Fibroblast of skin of left biceps (primary cell): ENCODE measurements at places on chromosomes 13 and 19.

DNA sequence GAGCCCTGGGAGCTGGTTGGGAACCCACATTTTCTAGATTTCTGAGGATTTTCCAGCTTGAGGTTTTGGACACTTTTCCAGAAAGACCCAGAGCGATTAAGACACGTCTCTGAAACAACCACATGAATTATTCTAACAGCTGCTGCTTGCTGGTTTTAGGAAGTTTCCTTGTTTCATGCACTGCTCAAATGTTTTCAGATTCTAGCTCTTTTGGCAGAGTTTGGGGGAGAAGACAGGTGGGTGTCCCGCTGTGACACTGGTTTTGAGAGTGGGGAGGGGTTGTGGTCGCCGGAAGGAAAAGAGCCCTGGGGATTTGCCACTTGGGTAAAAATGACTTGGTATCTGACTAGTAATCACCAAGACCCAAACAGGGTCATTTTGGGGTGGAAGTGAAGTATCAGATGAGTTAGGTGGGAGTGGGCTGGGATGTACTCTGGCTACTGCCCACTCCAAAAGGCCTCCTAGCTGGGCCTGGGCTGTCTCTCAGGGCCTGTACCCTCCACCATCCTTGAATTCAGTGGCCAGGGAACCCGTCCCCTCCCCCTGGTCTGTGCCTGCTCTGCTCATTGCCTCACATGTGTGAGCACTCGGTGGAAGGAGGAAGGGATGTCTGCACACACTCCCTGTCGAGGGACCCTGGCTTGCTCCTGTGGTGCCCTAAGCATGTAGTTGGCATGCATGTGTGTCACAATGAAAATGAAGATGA is 13.2 kb downstream of the GATAD2A start:
- DNase-seq, result no peak

- no peak for DNase-seq
These were observed 1.9 kb downstream of the CBARP start for GRCh38 chr19:1235625-1236538.

DNA sequence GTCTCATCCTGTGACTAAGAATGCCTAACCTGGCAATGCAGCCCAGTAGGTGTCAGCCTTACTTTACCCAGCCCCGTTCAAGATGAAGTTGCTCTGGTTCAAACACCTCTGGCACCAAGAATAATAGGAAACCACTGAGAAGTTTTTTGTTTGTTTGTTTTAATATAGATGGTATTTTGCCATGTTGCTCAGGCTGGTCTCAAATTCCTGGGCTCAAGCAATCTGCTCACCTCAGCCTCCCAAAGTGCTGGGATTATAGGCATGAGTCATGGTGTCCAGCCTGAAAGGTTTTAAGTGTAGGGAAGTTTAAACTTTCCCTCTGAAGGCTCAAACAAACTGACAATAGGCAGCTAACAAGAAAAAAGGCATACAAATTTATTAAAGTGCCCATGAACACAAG is 51.2 kb upstream of the ABCC4 start:
- DNase-seq, result no peak

DNA sequence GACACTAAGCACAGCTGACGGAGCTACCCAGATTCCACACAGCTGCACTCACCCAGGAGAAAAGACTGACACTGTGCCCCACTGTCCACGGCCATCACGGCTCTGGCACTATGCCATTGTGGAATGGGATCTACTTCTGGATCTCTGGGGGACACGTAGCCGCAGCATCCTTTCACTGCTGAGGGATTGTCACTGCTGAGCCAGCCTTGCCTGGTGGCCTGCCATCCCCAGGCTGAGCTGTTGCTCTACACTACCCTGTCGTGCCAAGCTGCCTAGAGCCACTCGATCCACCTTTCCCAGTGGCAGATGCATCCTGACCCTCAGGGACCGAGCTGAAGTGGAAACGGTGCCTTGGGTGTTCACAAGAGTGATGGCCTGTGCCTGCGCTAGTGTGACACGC is 5.0 kb upstream of the LILRB5 start:
- no peak for DNase-seq

DNA sequence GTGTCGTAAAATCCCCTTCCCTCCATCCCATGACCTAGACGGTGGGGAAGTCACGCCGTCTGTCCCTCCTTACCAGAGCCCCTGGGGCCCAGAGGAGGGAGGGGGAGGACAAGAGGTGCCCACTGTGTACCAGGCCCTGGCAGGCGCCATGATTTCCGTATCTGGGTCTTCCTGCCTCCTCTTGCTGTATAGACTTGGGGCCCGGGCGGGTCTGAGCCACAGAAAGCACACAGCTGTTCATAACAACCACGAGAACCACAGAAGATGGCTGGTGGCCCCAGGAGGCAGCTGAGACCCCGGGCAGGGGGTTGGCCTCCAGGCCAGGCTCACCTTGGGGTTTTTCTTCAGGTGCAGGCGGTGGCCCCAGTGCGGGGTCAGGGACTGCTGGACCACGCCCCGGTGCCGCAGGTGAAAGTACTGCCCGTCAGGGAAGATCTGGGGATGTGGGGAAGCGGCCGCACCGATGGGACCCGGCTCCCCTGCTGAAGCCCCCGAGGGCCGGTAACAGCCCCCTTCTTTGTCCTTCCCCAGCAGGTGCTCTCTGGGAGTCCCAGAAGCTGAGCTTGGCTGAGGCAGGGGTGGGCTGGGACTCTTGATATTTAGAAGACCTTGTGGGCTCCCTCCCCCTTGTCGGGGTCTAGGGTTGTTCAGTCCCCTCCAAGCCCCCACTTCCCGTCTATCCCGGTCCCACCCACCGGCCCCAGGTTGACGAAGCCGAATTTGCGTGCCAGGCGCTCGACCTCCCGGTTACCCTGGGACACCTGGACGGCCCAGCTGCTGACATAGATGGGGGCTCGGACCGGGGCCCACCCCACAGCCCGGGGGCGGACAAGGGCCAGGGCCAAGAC is 463 bp downstream of the PCSK4 start:
- no peak for DNase-seq

- DNase-seq, result no peak
These were observed 48.1 kb downstream of the CRTC1 start for GRCh38 chr19:18731562-18732008.

DNA sequence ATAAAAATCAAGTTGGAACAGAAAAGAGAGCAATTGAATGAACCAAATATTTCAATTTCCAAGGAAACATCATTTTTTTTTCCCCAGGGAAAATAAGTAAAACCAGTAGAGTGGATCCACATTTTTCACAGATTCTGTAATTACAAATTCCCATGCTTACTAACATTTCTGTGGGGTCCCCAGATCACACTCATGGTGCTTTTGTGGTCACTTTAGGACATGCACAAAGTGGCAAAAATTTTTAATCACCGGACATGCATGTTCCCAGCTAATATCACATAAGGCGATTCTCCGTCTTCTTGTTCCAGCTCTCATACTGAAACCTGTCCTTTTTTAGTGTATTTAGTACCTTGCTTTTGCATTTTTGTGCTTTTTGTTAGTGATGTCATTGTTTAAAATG is 748.2 kb upstream of the SLITRK1 start:
- DNase-seq, result no peak

DNA sequence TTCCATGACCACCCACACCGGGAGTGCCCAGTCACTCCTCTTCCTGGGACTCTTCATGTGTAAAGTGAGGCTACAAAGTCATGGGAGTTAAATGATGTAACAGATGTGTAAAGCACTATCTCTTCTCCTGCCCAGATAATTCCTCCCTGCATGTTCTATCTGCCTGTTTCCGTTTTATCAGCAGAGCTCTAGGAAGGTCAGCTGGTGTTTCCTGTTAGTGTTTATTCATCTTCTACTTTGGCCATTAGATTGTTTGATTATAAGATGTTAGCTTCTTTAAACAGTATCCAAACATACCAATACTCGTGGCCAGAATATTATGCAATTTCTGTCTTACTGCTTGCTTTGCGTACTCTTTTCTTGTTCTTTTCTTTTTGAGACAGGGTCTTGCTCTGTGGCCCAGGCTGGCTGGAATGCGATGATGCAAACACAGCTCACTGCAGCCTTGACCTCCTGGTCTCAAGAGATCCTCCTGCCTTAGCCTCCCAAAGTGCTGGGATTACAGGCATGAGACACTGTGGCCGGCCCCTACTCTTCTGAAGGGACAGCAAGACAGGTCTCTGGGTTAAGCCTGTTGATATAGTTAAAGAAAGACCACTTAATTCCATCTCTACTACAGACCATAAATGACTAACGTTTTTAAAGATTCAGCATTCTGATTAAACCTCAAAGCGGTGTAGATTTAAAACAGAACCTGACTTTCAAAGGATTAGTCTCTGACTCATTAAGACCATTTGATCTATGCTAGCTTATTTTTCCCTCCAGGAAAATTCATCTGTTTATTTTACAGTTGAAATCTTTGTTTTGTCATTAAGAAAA is 97.4 kb upstream of the AKAP11 start:
- no peak for DNase-seq

DNA sequence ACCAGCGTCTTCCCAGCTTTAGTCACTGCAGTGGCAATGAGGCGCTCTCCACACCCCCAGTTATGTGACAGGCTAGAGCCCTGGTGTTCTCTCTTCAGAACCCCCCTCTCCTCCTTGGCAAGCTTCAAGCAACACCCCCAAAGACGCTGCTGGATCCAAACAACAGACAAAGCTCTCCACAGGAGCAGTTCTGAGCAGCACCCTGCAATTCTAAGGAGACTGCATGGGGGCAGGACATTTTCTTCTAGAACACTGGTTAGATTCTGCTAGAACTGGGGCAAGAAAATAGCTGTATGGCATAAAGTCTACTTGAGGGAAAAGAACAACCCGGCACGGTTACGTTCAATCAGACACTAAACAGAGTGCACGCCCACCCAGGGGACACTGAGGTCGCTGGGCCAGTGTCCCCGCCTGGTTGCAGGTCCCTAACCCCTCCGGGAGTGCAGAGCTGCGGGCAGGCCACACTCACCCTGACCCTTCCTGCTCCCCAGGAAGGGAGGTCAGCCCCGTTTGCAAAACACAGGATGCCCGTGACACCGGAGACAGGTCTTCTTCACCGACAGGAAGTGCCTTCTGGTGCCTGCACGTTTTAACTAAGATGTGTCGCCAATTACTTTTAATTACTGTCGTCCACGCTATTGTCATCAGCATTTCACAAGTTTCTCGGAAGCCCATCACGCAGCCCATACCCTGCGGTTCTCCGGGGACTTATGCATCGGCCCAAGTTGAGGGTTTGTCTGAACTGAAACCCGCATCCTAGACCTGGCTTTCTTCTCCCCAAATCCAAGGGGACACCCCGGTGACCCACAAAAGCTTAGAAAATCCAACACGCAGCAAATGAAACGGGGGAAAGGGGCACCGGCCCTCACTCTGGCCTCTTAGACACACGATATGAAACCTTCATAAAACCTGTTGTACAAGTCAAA is 943 bp downstream of the GJB6 start:
- no peak for DNase-seq

DNA sequence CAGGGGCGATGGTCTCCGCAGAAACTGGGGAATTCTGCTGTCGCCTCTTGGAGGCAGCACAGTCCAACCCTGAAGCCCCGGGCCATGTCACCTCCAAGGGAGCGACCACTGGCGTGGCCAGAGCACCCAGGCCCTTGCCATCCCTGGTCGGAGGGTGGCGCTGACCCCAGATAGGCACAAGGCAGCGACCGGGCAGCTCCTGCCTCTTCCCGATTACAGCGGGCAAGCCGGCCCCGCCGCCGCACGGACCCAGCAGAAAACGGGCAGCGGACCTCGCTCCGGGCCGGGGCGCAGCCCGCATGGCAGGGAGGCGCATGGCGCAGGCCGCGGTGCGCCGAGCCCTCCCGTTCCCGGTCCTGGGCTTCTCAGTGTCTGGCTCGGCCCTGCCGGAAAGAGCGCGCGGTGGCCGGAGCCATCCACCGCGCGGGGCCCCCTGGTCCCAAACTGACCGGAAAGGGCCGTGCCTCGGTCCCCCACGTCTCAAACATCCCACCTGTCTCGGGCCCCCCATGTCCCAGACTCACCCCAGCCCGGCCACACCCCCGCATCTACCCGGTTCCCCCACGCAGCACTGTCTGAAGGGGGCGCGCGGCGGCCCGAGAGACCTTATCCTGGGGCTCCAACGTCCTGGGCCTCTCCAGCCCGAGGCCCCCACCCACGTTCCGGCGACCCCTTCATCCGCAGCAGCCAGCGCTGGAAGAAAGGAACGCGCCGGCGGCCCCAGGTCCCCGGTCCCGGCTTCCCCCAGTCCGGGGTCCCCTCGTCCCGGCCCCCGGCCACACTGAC is 727 bp downstream of the CERS1 start:
- no peak for DNase-seq

- no peak for DNase-seq
These were observed 214.4 kb upstream of the IRS2 start for GRCh38 chr13:110000534-110001345.

DNA sequence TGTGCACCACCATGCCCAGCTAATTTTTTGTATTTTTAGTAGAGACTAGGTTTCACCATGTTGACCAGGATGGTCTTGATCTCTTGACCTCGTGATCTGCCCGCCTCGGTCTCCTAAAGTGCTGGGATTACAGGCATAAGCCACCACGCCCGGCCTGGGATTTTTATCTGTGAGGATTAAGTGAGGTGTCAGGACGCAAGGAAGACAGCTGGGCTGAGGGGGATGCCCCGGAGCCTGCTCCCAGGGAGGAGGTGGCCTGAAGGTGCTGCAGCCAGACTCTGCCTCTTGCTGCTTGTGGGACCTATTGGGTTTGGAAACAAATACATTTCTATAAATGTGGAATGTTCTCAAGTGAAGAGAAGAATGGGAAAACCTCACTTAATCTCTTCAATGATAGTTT is 131.6 kb downstream of the OLFM4 start:
- DNase-seq, result no peak

GRCh38 chr19:17260842-17261325 is 3.7 kb downstream of the USHBP1 start:
- peak; percentile 21 for DNase-seq

DNA sequence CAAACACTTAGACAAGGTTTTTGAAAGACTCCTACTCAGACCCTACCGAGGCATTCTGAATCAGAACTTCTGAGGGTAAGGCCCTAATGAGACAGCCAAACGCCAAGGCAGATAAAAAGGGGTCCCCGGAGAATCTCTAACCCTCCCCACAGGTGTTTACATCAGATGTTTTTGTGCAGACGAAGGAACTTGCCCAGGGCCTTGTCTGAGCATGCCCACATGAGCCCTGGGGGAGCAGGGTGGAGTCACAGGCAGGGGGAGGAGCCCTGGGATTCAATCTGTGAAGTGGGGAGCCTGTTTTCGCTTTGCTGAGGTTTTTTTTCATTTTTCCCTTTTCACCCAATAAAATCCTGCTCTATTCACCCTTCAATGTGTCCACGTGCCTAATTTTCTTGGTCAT is 61.6 kb upstream of the MED4 start:
- DNase-seq, result no peak

- DNase-seq, result no peak
These were observed 29.5 kb downstream of the CCDC8 start for GRCh38 chr19:46383846-46384245.

DNA sequence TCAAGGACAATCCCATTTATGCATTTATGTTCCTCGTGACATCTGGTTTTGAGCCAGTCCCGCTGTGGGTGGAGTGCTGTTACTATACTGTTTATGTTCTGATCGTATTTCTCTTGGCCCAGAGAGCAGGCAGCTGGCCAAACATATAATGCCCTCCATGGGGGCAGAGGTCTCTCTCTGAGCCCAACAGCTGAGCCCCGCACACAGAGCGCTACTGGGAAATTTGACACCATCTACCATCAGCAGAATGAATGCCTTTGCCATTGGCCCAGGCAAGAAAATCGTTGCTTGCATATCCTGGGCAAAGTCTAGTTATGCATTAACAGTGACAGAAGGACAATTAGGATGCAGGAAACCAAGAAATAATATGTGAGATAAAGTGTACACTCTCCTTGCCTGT is 126.8 kb upstream of the CACNA1A start:
- DNase-seq, result no peak

GRCh38 chr19:30174791-30175190 is 197.4 kb upstream of the ZNF536 start:
- DNase-seq, result no peak

- DNase-seq, result no peak
These were observed 1019.4 kb upstream of the SLC10A2 start for GRCh38 chr13:104085611-104086010.
